Stimulated activated CD8-positive, alpha-beta memory T cell treated with anti-CD3 and anti-CD28 coated beads, Interleukin-7, amount 100 ng/mL, for 1 hour (primary cell): ENCODE measurements at places on chromosomes 16 and 17.

DNA sequence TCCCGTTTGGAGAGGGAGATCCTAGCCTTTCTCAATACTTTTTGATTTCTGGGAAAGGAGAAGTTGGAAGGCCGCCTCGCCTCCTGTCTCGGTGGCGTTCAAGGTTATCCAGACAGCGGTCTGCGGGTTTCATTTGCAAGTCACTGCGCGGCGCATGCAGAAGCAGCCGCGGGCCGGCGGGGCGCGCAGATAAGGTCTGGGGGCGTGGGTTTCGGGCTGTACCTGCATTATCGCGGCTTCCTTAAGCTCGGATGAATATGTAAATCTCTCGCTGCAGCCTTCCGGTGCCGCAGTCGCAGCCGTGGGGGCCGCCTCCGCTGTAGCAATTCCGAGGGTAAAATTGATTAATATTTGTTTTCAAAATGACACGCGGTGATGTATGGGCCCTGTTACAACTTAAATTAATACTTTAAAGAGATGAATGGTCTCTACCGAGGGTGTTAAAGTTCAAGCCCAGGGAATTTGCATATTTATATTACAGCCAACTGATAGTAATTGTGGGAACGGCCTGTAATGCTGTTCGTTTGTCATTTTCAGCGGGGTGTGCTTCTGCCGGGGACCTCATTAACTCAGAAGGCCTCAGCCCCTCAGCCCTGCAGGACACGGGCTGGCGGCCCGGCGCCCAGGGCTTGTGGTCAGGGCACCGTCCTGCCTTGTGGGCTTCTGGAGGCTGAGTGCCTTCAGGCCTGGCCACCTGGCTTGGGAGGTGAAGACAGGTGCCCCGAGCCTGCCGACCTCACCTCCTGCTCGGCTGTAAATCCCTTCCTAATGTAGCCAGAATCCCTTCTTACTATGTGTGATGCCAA, 99.4 kb downstream of the CYLD start:
- peak; percentile 5 for DNase-seq

- DNase-seq: no peak
These were observed 17.3 kb downstream of the CHD9NB start for GRCh38 chr16:53035176-53035942.

DNA sequence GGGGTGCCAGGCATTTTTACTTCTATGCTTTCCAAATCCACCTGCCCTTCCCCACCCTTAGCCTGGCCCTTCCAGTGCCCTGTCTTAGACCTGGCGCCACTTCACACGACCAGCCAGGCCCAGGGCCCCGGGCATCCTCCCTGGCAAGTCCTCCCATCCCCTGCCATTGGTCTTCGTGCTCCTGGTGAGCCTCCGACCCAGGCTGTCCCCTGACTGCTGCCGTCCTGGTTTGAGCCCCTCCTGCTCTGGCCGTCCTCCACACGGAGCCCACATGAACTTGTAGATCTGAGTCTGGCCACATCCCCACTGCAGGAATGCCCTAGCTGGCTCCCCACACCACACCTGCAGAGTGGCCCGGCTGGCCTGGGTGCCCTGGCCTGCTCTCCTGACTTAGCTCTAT, 44.0 kb downstream of the PRMT7 start:
- no peak for DNase-seq

GRCh38 chr17:50630524-50631194, 4.0 kb upstream of the ABCC3 start:
- DNase-seq: peak; percentile 6

DNA sequence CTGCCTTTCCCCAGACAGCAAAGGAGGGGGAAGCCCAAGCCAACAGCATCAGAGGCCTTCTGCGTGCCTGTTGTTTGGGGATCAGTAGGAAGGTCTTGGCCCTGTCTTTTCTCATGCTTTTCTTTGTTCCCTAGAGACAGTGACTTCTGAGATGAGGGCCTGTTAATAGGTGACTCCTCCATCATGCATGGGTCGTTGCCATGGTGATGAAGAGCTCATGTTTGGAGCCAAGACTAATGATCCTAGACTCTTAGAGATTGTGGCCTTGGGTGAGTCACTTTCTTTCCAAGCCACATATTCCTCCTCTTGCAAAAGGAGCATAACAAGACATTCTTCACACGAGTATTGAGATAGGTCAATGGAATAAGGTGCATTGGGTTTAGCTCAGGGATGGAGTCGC, 201.1 kb upstream of the ASIC2 start:
- no peak for DNase-seq

DNA sequence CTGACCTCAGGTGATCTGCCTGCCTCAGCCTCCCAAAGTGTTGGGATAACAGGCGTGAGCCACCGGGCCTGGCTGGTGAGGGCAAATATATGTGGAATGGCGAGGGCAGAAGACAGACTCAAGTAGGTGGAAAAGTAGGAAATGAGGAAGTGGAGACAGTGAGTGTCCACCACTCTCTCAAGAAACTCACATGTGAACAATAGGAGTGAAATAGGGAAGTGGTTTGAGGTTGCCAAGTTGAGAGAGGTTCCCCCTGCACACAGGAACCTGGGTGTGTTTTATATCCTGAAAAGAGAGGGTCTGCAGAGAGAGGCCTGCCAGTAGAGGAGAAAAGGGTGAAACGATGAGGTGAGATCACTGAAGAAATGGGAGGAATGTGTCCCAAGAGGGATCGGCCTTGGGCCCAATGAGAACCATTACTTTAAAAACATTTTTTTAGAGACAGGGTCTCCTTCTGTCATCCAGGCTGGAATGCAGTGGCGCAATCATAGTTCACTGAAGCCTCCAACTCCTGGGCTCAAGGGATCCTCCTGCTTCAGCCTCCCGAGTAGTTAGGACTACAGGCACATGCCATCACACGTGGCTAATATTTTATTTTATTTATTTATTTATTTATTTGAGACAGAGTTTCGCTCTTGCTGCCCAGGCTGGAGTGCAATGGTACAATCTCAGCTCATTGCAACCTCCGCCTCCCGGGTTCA, 17.1 kb upstream of the CORO1A start:
- DNase-seq: no peak

GRCh38 chr16:4087099-4087885, 28.9 kb downstream of the ADCY9 start:
- no peak for DNase-seq

DNA sequence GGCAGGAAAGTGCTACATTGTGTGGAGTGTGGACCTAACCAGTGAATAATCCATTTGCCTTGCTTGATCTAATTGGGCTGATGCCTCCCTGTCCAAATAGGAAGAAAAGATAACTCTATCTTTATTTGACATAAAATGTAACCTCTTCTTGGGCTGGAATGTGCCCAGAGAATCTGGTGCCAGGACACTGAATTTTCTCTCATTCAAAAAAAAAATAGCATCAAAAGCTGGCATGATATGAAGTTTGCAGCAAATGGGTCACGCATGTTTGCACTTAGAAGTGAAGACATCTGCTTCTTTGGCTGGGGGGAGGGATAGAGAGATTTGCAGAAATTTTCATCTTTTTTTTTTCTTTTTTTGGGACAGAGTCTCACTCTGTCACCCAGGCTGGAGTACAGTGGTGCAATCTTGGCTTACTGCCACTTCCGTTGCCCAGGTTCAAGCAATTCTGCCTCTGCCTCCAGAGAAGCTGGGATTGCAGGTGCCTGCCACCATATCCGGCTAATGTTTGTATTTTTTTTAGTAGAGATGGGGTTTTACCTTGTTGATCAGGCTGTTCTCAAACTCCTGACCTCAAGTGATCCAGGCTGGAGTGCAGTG, 478.2 kb upstream of the EEF2KMT start:
- DNase-seq: no peak

- no peak for DNase-seq
These were observed 841 bp upstream of the NDRG4 start for GRCh38 chr16:58499092-58499511.

- DNase-seq: no peak
These were observed 40.5 kb upstream of the DYNLRB2 start for GRCh38 chr16:80500116-80500859.

- DNase-seq: no peak
These were observed 126.2 kb downstream of the WSCD1 start for GRCh38 chr17:6196355-6196754.

DNA sequence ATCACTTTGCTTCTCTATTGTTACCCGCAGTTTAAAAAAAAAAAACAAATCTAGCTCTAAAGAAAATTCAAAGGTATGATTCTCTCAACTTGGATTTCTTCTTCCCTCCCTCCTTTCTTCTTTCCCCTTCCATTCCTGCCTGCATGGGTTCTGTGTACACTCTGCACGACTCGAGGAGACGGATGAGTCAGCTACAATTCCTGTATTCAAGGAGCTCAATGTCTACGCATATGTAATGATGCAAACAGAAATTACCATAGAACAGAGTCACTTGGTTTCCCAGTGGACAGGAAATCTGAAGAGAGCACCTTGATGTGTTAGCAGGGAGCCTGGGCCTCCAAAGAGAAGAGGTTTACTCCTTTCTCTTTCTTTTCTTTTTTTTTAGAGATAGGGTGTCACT, 92.3 kb downstream of the VPS53 start:
- no peak for DNase-seq

GRCh38 chr17:27568811-27569210, 62.2 kb upstream of the LGALS9 start:
- DNase-seq: no peak

- DNase-seq: no peak
These were observed 12.4 kb downstream of the RNF40 start for GRCh38 chr16:30774367-30775130.

GRCh38 chr16:78816499-78817195, 717.2 kb downstream of the WWOX start:
- no peak for DNase-seq

DNA sequence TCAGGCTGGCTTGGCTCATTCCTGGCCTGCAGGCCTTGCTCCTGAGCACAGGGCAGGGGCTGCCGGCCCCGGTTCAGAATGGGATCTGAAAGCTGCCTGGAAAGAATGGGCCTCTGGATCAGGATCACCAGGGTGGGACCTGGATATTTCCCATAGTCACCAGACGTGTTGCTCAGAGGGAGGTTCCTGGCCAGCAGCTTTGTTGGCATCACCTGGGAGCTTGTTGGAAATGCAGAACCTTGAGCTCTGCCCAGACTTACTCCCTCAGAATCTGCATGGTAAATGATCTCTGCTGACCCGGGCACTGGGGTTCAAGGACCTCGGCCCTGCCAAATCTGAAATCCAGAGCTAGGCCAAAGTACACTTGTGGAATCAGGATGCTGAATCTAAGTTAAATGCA, 29.5 kb upstream of the MED9 start:
- no peak for DNase-seq

DNA sequence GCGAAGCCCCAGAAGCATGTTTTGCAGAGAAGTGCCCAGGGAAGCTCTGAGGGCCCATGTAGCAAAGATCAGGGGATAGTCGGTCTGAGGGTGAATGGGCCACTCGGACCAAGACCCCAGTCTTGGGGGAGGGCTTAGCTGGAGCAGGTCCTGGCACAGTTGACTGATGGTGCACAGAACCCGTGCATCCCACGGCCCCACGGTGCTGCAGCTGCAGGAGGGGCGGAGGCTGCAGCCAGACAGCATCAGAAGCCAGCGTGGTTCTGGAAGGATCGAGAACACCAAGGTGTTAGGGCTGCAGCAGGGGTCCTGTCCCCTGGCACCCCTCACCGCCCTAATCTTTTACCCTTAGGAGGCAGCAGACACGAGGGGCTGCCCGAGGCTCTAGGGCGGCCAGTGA, 6.5 kb upstream of the MC1R start:
- DNase-seq: no peak

- DNase-seq: no peak
These were observed 4.8 kb downstream of the P2RX1 start for GRCh38 chr17:3911271-3912053.

- DNase-seq: no peak
These were observed 97.9 kb downstream of the MAP2K4 start for GRCh38 chr17:12118617-12119016.

GRCh38 chr17:12021623-12022140, 1.0 kb downstream of the MAP2K4 start:
- no peak for DNase-seq

DNA sequence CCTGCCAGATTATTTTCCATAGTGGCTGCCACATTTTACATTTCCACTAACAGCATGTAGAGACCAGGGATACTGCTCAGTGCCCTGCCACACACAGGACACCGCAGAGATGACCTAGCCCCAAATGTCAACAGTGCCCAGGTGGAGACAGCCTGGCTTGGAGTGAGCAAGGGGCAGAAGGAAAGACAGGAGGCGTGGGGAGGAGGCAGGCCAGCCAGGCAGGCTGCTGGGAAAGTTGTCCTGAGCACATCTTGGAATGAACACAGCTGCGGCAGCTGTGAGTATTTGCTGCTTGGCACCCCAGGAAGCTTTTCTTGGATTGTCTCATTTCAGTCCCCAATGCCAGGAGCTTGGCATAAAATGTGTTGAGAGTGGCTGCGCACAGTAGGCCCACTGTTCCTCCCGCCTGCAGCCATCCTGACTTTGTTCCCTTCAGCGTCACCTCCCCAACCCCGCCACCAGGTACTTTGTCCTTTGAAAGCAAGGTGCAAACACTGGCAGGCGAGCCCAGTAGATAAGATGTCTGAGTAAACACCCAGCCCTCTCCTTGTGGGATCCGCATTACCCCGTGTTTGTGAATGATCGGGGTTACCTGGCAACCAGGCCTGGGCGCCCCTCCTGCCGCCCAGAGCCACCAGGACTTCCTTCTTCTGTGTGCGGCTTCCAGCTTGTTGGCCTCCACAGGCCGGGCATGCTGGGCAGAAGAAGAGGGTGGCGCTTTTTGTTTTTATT, 114.0 kb downstream of the CMIP start:
- no peak for DNase-seq

DNA sequence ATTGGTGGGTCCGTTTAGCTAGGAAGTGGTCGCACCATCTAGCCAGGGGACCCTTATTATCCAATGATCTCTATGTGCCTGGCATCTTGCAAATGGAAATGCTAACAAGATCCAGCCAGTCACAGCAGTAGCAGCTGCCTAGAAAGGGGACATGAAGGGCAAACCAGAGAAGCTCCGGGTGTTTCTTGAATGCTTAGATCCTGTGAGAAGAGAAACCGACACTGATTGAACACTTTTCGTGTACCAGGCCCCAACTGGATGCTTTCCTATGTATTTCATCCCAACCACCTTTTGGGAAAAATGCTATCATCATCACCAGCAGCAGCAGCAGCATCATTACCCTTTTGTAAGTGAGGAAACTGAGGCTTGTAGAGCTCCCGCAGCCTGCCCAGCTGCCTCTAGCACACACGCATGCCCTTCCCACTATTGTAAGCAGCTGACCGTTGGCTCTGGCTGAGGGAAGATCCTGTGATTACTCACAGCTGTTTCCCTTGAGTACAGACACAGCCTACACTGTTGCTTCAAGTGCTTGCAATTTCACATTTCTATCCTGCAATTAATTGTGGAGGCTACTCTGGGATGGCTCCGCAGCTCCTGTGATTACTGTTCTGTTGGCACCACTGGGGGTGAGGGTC, 180.7 kb upstream of the CACNG5 start:
- no peak for DNase-seq
